ENCODE measurements at places on chromosomes 1 and 21. TPM values are rescaled to one million over a fixed set of nuclear protein-coding genes. Genes with fewer than 3 reads are reported as not detected.

GRCh38 chr1:204451352-204452124 lies 39.9 kb upstream of the PPP1R15B start:
- DNase-seq = no peak

DNA sequence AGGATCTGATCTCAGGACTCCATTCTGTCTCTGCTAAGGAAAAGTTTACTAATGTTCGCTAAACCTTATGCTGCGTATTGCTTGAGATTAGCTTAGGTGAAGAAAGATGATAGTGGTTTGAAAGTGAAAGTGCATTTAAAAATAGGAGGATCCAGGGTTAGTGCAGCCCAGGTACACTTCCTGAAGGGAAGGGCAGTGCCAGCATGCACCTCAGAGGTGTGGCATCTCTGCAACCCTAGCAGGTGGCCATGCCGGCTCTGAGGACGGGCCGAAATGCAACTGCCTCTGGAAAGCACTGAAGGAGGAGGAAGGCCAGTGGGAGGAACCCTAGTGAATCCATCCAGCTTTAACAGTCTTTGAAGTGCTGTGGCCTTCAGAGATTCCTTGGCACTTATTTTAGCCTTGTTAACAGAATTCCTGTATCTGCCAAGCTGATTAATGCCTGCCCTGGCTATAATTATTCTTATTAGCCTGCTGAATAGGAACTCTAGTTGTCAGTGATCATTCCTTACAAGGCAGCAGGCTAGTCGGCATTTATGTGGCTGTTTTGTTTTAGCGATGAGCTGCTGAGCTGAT lies 5.5 kb downstream of the PTGFRN start:
- no peak for DNase-seq

TMPRSS2 gene
- not detected for total RNA-seq

DNA sequence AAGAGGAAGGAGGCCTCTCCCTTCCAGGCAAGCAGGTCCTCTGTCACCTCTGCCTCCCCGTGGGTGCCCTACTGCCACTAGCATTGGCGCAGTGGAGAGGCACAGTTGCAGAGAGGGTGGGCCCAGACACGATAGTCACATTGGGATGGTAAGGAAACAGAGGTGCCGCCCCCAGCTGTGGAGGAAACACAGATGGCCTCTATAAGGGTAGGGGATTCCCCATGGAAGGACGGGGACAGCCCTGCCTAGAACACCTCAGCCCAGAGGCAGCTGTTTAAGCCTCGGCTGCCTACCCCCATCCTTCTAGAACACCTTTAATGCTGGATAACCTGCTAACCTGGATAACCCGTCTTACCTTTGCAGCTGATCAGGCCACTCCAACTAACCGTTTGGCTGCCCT lies 65.7 kb upstream of the CNTN2 start:
- DNase-seq = no peak

ECM1 gene
- 4.8 TPM for total RNA-seq

NCDN gene
- total RNA-seq = 11.2 TPM

GRCh38 chr1:165063181-165063965 lies 293.1 kb downstream of the LMX1A start:
- no peak for DNase-seq

DNA sequence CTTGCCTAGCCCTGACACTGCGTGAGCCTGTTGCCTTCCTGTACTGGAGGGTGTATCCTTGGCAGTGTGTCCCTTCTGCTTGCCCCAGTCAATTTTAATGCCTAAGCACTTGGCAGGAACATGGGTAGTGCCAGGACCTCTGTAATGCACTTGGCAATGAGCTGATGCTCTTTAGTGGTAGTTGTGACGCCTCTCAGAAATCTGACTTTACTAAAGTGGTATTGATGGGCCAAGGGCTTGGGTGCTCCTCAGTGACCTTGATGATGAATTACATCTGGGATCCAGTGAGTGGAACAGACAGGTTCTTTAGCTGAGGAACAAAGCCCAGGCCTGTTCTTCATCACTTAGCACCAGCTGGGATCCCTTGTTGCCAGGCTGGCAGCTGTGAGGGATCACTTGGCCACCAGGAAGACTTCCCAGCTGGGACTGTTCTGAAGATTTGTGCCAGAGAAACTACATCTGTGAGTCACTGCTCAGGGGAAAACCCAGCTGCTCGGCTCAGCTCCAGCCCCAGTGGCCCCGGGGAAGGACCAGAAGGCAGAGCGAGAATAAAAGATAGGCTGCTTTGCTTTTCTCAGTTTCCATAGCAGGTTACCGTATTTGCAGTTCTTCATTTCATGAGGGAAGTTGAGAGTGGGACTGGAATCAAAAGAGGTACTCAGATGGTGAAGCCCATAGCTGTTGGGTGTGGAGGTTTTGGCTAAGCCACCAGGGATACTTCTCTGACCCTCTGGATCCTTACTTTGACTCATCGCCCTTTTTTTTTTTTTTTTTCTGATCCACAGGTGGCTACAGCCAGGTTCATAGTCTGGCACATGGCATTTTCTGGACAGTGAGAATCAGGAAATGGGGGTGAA lies 28.5 kb upstream of the KCNA2 start:
- DNase-seq = peak; percentile 61

GRCh38 chr1:199298825-199299224 lies 660.0 kb downstream of the PTPRC start:
- no peak for DNase-seq

SIK1 gene
- 18.9 TPM for total RNA-seq

- no peak for DNase-seq
Measured at GRCh38 chr1:247043406-247043805, 35.2 kb downstream of the ZNF670 start.

CALML6 gene
- not detected for total RNA-seq

SPATA17 gene
- total RNA-seq = 17.2 TPM

- peak; percentile 10 for DNase-seq
Measured at GRCh38 chr1:51340380-51340779, 10.0 kb upstream of the TTC39A start.

DNA sequence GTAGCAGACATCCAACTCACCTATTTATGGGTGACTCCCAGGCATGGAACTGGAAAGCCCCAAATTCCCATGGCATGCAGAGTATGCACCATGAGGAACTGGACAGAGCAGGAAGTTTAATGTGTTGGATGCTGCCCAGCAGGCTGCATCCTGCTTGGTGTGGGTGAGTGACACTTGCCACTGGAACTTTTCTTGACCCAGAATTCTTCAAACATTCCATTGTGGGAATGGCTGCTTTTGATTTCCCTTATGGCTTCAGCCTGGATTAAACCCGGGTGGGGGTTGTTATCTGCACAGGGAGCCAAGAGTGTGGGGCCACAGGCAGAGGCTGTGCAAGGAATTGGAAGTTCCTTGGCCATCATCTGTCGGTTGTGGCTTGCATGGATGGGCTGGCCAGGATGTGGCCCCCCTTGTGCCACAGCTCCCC lies 26.9 kb upstream of the BACE2 start:
- peak; percentile 16 for DNase-seq

DNA sequence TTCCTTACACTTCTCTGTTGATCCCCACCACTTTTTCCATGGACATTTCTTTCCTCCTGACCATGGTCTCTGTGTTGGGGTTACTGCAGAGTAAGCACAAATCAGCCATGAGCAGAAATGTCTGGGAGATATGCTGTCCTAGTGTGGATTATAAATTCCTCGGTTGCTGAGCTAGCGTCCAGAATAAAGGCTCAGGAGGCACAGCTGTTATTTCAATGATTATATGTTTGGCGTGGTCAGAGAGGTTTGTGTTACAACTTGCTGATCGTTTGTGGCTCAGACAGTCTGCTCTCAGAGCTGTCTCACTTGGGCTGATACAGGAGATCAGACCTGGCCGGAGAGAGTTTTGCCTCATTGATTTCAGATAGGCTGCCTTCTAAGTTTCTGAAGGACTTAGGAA lies 37.5 kb upstream of the LAMC2 start:
- DNase-seq = no peak

DNA sequence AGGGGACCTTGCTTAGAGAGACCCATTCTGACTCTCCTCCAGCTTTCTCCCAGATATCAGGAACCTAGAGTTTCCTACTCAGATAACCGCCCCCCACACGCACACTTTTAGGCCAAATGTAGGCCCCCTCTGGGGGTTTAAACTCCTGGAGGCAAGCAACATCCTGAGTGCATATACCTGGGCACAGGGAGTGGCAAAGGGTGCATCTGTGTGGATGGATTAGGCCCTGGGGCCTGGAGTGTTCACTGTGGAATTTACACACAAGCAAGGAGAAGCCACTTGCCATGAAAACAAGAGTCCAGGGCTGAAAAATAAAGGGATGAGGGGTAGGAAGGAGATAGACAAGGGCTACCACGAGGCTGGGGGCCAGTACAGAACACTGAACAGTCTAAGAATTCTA lies 343.1 kb downstream of the NTNG1 start:
- DNase-seq = no peak

DNASE2B gene
- not detected for total RNA-seq

- no peak for DNase-seq
Measured at GRCh38 chr1:72278461-72278860, 3.9 kb downstream of the NEGR1 start.

- no peak for DNase-seq
Measured at GRCh38 chr1:57798543-57798942, 374.7 kb upstream of the DAB1 start.

- DNase-seq = no peak
Measured at GRCh38 chr1:47210666-47211065, 20.8 kb upstream of the PDZK1IP1 start.

DNA sequence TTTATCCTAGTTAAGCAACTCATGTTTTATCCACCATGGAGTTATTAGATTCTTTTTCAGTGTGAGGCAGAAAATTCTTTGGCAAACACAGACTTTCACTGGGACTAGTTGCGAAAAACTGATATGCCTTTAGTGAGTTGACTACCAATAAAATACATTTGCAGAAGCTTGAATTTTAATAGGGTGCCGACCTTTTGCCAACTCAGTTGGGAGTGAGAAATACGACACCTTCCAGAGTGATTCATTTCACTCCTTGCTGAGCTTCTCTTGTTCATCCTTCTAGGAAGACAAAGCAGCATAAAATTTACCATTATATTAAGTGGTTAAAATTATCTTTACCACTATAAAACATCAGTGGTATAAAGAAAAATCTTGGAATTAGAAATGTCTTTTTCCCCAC lies 1.2 kb upstream of the KRTAP23-1 start:
- DNase-seq = no peak
